ENCODE measurements at places on chromosomes 16 and 17. TPM values are rescaled to one million over a fixed set of nuclear protein-coding genes. Genes with fewer than 3 reads are reported as not detected.

The WFDC1 gene
- total RNA-seq = 0.63 TPM

The STAT5B gene
- 22.3 TPM for total RNA-seq

The CMTM4 gene
- total RNA-seq = 17.3 TPM

The GINS2 gene
- 1.8 TPM for total RNA-seq

The ASPHD1 gene
- total RNA-seq = 25.9 TPM

The RASD1 gene
- total RNA-seq = 0.33 TPM

The NPIPA5 gene
- total RNA-seq = 2.0 TPM

The SLC47A1 gene
- 3.7 TPM for total RNA-seq

The TMED6 gene
- total RNA-seq = not detected

The PRSS8 gene
- total RNA-seq = 13.1 TPM

The CRHR1 gene
- total RNA-seq = not detected

The IGSF6 gene
- not detected for total RNA-seq

The SULT1A4 gene
- 2.1 TPM for total RNA-seq
